ENCODE measurements at places on chromosomes 6 and 20. TPM values are rescaled to one million over a fixed set of nuclear protein-coding genes. Genes with fewer than 3 reads are reported as not detected.
A peak's percentile ranks its signal among the peaks of the same experiment; 100 is the strongest.

Gene SLPI
- 0.74 TPM for total RNA-seq

Gene CASS4
- 0.14 TPM for total RNA-seq

Gene TCFL5
- total RNA-seq, result 19.7 TPM

Gene FABP7
- 5.9 TPM for total RNA-seq

Gene CD2AP
- total RNA-seq, result 62.3 TPM

Gene ZKSCAN3
- total RNA-seq, result 8.4 TPM

Gene SLC17A9
- total RNA-seq, result 41.7 TPM

Gene TPBG
- total RNA-seq, result 29.6 TPM

- no peak for DNase-seq
Measured at GRCh38 chr6:3125815-3126214, 7.3 kb downstream of the BPHL start.

DNA sequence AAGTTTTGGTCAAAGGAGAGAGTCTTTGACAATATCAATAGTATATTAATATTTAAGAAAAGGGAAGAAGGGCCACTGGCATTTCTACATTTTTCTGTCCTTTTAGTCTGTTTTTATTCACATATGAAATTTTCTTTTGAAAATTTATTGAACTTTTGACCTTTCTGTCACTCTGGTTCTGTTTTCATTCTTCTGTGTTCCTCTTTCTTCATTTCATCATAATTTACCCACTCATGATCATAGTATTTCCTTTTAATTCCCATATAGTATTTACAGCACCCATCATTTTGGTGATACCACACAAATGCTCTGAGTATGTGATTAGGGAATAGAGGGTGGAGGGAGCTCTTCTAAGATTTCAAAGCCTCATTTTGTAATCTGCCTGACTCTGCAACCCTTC, 142.8 kb downstream of the GJA1 start:
- DNase-seq, result no peak

DNA sequence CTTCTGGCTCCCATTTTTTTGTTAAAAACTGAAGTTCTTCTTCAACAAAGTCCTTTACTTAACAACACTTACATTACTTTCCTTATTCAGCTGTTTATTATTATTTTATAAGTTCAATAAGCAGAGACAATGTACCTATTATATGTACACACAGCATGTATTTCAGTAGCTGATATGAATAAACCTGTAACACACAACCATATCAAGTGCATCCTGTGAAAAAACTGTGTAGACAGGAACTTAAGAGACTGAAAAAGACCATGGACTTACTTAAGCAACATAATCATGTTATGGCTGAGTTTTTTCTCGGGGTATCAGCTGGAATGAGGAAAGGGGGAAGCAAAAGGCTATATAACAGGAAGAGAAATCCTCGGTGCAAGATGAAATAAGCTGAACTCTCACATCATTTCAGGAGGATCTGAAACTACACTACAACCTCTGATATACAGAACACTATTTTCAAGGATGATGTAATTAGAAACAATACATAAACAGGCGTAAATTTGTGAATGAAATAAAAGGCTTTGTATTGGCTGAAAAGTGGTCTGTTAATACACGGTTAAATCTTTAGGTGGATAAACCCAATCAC, 70.9 kb downstream of the REV3L start:
- DNase-seq, result no peak

DNA sequence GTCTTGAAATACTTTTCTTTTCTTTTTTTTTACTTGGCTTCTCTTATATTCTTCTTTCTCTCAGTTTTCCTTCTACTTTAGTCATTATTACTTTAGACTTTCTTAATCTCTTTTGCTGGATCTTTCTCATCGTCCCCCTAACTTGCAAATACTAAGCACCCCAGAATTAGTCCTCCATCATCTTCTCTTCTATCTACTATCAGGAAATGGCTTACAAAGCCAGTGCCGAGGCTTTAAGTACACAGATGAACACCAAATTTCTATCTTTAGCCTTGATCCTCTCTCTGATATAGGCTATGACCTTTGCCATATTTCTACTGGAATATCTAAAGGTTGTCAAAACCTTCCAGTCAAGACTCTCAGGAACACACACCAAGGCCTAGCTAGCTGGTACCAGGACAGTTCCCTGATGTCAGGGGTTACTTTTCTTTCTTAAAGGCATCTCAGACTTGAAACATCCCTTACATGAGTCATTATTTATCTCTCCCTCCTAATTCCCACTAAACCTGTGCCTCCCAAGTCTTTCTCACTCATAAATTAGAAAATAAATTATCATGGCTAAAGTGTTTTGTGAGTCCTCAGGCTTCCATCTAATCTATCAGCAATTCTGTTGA, 278.6 kb upstream of the TCF21 start:
- no peak for DNase-seq

- no peak for DNase-seq
Measured at GRCh38 chr6:112342511-112342910, 4.6 kb upstream of the RFPL4B start.

- DNase-seq, result no peak
Measured at GRCh38 chr6:156783958-156784357, 6.8 kb downstream of the ARID1B start.

GRCh38 chr6:132934496-132934895, 120.1 kb downstream of the RPS12 start:
- DNase-seq, result no peak

DNA sequence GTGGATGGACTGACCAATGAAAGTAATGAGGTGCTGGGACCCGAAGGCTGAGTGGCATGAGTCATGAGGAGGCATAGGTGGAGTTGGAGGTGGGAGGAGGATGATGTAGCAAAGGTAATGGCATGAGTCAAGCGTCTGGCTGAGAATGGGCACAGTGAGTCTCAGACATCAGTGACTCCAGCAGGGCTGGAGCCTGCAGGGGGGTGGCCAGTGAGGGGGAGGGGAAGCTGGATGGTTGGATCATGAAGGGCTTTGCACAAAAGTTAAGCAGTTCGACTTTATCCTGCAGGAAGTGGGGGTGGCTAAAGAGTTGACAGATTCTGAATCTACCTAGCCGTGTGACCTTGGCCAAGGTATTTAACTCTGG, 99.0 kb upstream of the IYD start:
- DNase-seq, result no peak

DNA sequence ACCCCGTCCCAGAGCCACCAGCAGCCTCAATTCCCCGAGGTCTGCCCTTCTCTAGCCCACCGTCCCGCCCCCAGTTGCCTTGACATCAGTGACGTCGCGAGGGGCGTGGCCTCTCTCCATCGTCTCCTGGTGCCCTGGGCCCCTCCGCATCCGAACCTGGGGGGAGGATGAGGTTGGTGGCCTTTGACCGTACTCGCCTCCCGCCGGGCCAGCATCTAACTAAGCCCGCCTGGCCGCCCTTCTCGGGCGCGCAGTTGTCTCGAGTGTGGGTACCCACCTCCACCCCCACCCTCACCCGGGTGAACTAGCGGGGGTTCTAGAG, 5.5 kb upstream of the ARMC12 start:
- DNase-seq, result peak; percentile 99

DNA sequence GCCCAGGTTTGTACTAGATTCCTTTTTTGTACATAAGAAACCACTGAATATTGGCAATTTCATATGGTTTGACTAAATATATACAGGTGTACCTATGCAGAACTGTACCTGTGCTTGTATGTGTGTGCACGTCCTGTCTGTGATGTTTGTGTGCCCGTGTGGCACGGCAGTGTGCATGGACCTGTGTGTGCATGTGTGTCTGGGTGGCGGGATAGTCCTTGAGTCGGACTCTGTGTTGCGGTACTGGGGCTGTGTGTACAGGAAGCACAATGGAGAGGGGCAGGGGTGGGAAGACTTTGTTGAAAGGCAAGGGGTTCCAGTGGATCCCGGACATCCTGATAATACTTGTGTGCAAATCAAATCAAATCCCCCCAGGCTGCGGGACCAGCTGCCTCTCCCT, 3.4 kb upstream of the FAM83C start:
- no peak for DNase-seq

GRCh38 chr20:53044296-53044695, 72.1 kb downstream of the TSHZ2 start:
- no peak for DNase-seq

- no peak for DNase-seq
Measured at GRCh38 chr6:128569732-128570679, 49.6 kb upstream of the PTPRK start.

DNA sequence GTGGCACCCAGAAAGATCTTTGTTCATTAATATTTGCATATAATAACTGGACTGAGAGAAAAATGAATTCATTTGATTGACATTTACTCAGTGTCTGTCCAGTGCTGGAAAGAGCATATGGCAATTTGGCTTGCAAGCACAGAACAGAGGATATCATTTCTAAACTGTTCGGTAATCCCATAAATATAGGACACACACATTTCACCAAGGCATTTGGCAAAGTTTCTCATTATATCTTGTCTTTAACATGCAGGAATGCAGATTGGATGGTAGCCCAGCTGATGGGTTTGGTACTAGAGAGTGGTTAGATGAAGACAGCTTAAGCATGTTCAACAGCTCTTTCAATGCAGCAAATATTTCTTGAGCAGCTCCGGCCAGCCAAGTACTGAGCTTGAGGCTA, 259.2 kb downstream of the PRKN start:
- DNase-seq, result no peak

DNA sequence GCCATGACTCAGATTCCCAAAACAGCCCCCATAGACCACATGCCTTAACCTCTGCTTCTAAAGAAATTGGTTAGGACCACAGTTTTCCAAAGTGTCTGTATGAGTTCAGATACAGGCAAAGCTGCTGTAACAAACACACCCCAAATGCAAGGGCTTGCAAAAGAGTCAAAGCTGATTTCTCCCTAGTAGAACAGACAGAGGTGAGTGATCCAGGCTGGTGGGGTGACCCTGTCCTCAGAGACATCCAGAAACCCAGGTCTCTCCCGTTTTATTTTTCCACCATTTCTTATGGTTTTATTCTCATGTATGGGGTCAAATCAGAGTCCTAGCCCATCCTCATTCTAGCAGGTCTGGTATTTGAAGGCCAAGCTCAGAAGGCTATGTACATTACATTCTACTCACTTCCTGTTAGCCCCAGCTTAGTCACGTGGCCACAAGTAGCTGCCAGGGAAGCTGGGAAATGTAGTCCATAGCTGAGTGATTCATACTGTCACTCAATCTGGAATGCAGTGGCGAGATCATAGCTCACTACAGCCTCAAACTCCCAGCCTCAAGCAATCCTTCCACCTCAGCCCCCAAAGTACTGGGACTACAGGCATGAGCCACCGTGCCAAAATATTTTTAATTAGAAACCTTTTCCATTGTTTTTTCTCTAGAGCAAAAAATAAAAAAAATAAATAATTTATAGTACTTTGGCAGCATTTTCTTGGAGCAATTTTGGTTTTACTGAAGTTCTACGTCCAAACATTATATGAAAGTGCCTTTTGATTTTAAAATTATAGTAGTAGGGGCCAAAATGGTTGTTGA, 175.2 kb downstream of the ZMYND8 start:
- peak; percentile 38 for DNase-seq

GRCh38 chr6:147930745-147931144, 411.9 kb upstream of the SASH1 start:
- DNase-seq, result no peak

- no peak for DNase-seq
Measured at GRCh38 chr6:144756469-144756868, 471.3 kb downstream of the UTRN start.

DNA sequence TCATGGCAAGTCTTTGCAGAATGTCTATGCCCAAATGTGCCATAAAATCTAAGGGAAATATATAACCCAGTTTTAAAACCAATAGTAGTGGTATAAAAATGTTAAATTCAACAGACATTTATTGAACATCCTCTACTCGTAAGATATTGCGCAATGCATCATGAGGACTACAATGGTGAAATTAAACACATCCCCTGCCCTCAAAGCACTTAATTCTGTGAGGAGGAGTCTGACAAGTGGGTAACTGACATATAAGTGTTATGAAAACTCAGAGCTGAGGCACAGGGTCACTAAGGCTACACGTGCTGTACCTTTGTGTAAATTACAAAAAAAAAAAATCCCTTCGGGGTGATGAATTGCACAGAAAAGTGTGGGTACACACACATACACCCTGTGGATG, 6.2 kb downstream of the PKHD1 start:
- no peak for DNase-seq
